ENCODE measurements at places on chromosomes 11 and 22. TPM values are rescaled to one million over a fixed set of nuclear protein-coding genes. Genes with fewer than 3 reads are reported as not detected.

The CD248 gene
- total RNA-seq = not detected

The ALX4 gene
- total RNA-seq = not detected

The GAL3ST1 gene
- total RNA-seq = not detected

The SMTNL1 gene
- total RNA-seq = not detected

The TCN1 gene
- total RNA-seq = 0.30 TPM

The PDE2A gene
- 3.6 TPM for total RNA-seq

The SHANK3 gene
- 0.58 TPM for total RNA-seq

The FOSL1 gene
- 374 TPM for total RNA-seq

The TP53I11 gene
- 0.11 TPM for total RNA-seq

The LIF gene
- total RNA-seq = 8.8 TPM

The GLYATL1 gene
- total RNA-seq = 2.6 TPM

The NEFH gene
- total RNA-seq = not detected

The APLNR gene
- not detected for total RNA-seq

The HTR3B gene
- not detected for total RNA-seq

The GANAB gene
- total RNA-seq = 221 TPM

The INS gene
- total RNA-seq = not detected

The RIMBP3B gene
- total RNA-seq = 0.30 TPM

The RBMXL2 gene
- not detected for total RNA-seq

The EIF3F gene
- 399 TPM for total RNA-seq

The OR52E8 gene
- not detected for total RNA-seq

The CHADL gene
- total RNA-seq = not detected

The APOBEC3A gene
- not detected for total RNA-seq

The DLG2 gene
- 0.23 TPM for total RNA-seq

The SPDYC gene
- not detected for total RNA-seq

The KBTBD3 gene
- 4.2 TPM for total RNA-seq

The KIF18A gene
- total RNA-seq = 23.1 TPM

The SLC22A9 gene
- not detected for total RNA-seq

The MMP3 gene
- 19.5 TPM for total RNA-seq

The GSC2 gene
- total RNA-seq = not detected

The CCDC73 gene
- total RNA-seq = 0.03 TPM

The RBFOX2 gene
- 97.4 TPM for total RNA-seq

The PTGDR2 gene
- not detected for total RNA-seq

The MS4A4E gene
- not detected for total RNA-seq

The EIF4ENIF1 gene
- total RNA-seq = 12.4 TPM

The PLA2G6 gene
- total RNA-seq = 2.9 TPM

The BMAL1 gene
- total RNA-seq = 12.9 TPM

The PLA2G3 gene
- total RNA-seq = 0.37 TPM

The UBQLNL gene
- total RNA-seq = not detected

The HARBI1 gene
- 4.5 TPM for total RNA-seq

The CRKL gene
- 37.4 TPM for total RNA-seq

The MPZL2 gene
- 2.6 TPM for total RNA-seq

The GVQW3 gene
- total RNA-seq = 1.1 TPM

The MUC2 gene
- not detected for total RNA-seq

The GAL gene
- not detected for total RNA-seq

The HEPN1 gene
- 0.05 TPM for total RNA-seq

The EFCAB6 gene
- total RNA-seq = not detected

The PHETA2 gene
- not detected for total RNA-seq

The CAPN5 gene
- total RNA-seq = 9.8 TPM

The NPAS4 gene
- not detected for total RNA-seq

The ARHGAP8 gene
- total RNA-seq = not detected

The ZBTB16 gene
- total RNA-seq = not detected

The MMP10 gene
- total RNA-seq = not detected

The OR8D4 gene
- total RNA-seq = not detected

The OR5M8 gene
- not detected for total RNA-seq

The ZBED4 gene
- total RNA-seq = 15.1 TPM
